T follicular helper cell (primary cell): ENCODE measurements at places on chromosomes 3 and 15.

DNA sequence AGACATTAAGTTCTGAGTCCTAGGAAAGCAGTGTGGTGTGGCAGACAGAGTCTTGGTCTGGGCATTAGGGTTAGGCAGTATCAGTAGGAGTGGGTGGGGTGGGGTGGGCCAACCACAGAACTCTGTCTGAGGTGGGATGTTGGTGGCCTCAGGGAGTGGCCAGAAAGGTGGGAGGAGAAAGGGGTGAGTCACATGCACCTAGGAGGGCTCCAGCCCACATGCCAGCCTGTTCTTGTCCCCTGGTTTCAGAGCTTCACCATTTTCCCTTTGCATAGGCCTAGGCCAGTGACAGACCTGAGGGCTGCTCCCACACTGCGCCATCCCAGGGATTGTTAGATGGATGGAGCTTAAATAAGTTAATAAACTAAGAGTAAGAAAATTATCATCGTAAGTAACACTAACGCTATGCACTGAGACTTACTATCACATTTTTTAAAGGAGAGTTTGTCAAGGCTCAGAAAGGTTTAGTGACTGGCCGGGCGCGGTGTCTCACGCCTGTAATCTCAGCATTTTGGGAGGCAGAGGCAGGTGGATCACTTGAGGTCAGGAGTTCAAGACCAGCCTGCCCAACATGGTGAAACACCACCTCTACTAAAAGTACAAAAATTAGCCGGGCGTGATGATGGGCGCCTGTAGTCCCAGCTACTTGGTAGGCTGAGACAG, 33.8 kb downstream of the DNASE1L3 start:
- DNase-seq = no peak

DNA sequence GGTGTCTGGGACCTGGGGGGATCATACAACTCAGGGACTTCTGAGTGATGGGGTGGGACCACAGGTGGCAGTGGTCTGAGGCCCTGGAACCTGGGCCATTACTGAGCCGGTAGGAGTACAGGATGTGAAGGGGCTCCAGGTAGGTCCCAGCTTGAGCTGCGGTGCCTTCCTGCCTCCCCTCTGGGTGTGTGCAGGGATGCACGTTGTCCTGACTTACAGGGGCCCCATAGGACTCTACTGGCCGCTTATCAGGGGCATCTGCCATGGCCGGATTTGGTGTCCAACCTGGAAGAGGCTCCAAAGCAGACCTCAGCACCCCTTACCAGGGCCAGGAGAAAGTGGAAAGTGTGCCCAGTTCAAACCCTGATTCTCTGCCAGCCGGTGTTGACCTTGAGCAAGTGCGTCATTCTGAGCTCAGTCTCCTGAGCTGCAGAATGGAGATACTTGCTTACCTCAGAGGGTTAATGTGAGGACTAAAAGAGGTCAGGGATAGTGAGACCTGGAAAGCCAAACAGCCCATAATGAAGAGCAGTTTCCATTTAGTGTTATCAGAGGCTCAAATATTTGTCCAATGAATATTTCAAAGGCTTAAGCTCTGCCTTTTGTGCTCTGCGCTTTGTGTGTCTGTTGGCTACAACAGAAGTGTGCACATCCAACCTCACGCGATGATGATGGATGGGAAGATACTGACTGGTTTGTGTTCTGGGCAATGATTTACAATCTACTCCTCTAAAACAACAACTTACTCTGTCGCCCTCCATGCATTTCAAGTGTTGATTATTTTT, 35.4 kb upstream of the ESYT3 start:
- DNase-seq = no peak

DNA sequence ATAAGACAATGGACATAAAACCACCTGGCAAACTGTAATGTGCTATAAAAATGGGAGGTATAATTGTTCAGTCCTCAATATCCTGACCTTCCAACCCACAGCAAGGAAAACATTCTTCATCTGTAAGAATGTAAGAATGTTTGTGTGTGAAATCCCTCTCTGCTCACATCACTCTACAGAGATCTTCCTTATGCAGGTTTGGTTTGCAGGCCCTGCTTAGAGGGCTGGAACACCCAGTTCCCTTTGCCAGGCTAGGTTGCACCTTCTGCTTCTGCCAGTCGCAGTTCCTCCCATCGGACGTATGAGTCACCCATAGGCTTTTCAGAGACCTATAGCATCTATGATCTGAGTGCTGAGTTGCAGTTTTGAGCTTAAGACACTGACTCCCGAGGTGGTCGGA, 24.1 kb upstream of the MINAR1 start:
- DNase-seq = no peak

GRCh38 chr15:90535254-90535653, 5.5 kb downstream of the CRTC3 start:
- no peak for DNase-seq

GRCh38 chr3:64349551-64349950, 124.3 kb upstream of the PRICKLE2 start:
- no peak for DNase-seq

- no peak for DNase-seq
Measured at GRCh38 chr3:48431224-48432029, 1.5 kb upstream of the PLXNB1 start.

DNA sequence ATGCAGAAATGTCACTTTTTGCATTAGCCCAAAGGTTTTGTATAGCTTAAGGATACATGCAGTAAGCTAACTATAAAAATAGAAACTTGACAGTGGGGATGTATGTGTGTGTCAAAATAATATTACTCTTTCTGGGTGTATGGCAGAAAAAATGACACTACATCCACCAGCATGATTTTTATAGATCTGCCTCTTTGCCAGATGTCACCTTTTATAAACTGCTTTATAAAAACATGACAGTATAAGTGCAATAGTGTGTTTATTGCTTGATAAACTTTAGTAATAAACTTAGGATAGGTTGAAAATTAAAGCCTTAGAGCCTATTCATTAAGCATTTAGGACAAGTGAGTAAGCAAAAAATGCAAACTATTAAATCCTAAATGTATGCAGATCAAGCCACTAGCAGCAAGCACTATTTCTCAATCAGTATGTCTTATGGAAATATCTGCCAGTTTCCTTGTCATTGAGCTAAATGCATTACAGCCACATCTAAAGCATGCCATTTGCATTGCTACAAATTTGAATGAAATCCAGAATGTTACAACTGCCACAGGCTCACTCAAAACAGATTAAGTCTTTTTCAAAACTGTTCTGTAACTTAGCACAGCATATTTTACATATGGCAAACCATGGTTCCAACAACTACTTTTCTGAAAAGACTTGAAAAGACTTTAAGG, 935.0 kb downstream of the FHIT start:
- no peak for DNase-seq

GRCh38 chr3:33001889-33002288, 50.4 kb downstream of the CCR4 start:
- no peak for DNase-seq

GRCh38 chr3:42846685-42847522, 28.8 kb downstream of the CYP8B1 start:
- no peak for DNase-seq

GRCh38 chr3:13612829-13613228, 63.9 kb downstream of the FBLN2 start:
- no peak for DNase-seq

DNA sequence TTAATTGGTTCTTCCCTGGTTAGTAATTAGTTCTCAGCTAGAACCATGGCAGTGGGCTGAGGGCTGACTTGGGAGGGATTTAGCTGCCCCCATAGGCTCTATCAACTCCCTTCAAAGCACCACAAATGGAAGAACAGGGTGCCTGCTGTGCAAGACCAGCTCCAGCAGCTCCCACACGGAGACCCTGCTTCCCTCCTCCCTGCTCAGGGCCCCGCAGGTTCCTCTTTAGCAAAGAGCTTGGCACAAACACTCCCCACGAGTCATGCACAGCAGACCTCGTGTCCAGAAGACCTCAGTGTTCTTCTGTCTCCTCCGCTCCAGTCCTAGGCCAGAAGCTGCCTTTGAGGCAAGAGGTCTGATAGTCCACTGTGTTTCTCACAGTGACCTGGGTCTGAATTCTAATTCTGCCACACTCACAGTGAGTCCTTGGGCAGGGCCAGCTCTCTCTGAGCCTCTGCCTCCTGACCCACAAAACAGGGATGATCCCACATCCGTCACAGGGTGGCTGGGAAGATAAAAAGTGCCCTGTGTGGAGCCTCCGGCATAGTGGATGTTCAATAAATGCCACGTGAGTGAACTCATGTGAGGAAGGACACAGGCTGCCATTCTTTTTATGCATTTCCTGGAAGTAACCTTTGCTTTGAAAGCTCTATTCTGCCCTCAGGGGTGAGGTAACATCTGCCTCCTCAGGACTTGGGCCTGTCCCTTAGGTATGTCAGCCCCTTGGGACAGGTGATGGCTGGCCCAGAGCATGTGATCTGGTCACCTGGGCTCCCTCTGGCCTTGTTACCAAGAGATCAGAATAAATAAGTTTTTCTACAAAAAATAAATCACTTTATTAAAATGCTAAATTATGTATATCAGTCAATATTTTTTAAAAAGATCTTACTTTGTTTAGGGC, 7.6 kb downstream of the RAB6B start:
- no peak for DNase-seq

- no peak for DNase-seq
Measured at GRCh38 chr15:49747340-49747739, 126.5 kb downstream of the DTWD1 start.

- DNase-seq = no peak
Measured at GRCh38 chr15:99502661-99503060, 63.1 kb upstream of the MEF2A start.
